ENCODE measurements at places on chromosomes 2 and 18.
A peak's percentile ranks its signal among the peaks of the same experiment; 100 is the strongest.

GRCh38 chr2:42196403-42197267 is 27.5 kb downstream of the EML4 start:
- DNase-seq: peak; percentile 46

- peak; percentile 92 for DNase-seq
Measured at GRCh38 chr2:75100011-75100800, 99.1 kb downstream of the TACR1 start.

- DNase-seq: no peak
Measured at GRCh38 chr2:98160554-98160953, 73.6 kb downstream of the VWA3B start.

DNA sequence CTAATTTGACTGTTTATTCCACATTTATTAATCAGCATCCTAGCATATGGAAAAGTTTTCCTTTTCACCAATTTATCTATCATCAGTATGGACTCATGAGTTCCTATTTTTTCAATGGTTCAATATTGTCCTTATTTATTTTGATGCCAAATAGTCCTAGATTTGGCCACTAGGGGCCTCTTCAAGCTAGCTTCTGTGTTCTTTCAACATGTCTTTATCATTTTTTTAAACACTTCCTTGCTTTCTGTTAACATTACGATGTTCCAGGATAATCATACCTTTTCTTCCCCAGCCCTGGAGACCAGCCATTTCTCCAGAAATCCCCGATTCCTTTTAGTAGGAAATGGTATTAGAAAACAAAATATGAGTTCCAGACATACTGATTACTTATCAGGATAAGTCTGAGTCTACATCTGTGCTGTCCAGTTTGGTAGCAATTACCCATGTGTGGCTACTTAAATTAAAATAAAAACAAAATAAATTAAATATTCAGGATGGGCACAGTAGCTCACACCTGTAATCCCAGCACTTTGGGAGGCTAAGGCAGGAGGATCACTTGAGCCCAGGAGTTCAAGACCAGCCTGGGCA is 70.6 kb downstream of the RPE start:
- peak; percentile 61 for DNase-seq

GRCh38 chr18:52764316-52764715 is 424.3 kb downstream of the DCC start:
- DNase-seq: no peak

- DNase-seq: no peak
Measured at GRCh38 chr2:180905002-180905401, 75.4 kb upstream of the UBE2E3 start.
